Stomach (tissue), 19 donors: ENCODE measurements at places on chromosomes 6 and 20.

- DNase-seq: no peak
Measured at GRCh38 chr6:122845916-122846612, 57.0 kb downstream of the SMPDL3A start.

DNA sequence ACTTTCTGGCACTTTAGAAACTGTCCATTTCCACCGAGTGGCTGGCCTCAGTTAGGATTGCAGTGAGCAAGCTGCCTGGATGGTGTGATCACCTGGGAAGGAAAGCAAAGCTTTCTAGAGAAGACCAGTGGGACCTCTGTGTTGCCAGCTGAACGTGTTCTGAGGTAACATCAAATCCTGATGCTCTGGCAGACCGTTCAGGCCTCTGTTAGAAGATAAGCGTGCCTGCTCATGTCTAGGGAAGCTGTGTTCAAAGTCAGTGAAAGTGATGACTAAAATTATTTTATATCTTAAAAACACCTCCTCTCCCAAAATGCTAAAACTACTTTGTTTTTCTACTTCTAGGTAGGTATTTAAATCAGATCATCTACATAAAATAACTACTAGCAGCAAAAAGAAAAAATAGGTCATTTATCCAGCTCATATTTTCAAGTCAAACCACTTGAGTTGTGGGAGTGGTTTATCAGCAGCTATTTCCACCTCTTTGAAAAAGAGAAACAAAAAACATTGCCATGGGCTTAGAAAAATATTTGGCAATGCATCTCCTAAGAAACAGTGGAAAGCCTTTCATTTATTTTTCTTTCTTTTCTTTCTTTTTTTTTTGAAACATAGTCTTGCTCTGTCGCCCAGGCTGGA, 54.8 kb downstream of the CEP43 start:
- no peak for DNase-seq

DNA sequence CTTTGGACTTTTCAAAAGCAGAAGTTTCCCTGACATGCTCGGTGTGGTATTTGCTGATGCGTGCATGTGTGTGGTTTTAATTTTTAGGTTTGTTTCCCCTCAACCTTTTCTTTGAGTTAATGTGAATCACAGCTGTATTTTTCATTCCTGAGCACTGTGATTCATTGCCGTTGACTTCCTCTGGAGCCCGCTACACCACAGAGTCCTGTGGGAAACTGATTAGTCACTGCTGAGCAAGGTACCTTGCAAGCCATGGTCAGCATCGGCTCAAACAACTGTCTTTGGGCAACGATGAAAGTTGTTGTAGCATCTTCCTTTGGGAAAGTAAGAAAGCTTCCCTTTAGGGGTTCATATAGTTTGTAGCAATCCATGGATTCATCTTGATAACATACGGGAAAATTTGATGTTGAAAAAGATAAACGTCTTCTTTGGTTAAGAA, 57.5 kb downstream of the RIN2 start:
- no peak for DNase-seq

GRCh38 chr20:59123678-59124255, 39.9 kb upstream of the ZNF831 start:
- DNase-seq: no peak

DNA sequence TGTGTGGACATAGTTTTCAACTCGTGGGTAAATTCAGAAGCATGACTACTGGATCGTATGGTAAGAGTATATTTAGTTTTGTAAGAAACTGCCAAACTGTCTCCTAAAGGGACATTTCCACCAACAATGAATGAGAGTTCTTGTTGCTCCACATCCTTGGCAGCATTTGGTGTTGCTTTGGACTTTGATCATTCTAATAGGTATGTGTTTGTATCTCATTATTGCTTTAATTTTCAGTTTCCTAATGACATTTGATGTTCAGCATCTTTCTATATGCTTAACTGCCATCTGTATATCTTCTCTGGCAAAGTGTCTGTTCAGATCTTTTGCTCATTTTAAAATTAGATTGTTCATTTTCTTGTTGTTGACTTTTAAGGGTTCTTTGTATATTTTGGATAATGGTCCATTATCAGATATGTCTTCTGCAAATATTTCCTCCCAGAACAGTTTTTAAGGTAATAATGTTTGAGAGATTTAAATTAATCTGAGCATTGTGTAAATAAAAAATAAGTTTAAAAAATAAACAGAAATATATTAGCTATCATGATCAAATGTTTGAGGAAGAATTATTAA, 138.7 kb downstream of the CCDC170 start:
- DNase-seq: no peak

GRCh38 chr6:151082079-151082478, 157.7 kb upstream of the AKAP12 start:
- DNase-seq: no peak

DNA sequence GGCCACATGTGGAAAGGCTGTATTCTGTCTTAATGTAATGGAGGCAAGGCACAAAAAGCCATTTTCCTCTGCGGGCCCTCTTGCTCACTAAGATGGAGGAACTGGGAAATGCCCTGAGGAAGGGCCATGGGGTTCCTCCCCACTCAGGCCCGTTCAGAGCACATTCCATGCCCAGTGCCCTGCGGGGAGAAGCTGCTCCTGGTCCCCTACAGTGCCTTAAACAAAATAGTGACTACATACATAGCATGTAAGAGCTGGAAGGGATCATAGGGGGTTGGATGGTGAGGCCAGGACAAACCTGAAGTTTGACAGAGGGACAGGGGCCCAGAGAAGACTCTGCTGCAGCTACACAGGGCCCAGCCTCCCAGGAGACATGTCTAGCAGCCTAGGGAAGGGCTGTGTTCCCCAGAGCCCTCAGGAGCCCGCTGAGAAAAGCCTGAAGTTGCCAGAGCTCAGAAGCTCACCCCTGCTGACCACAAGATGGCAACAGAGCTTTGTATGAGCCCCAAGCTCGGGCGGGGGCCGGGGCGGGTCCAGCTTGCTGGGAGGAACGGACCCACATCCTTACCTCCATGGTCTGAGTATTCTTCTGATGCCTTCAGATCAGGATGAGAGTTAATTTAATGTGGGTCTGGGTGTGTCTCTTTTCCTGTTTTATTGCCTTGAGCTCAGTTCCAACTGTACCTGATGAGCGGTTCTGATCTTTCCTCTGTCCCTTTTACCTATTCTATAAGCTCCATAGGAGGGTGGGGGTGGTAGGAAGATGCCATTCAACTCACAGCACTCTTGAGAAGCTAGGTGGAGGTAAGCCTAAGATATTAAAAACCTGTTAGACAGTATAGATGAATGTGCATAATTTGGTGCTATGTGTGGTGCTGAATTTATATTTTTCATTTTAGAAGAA, 242.9 kb downstream of the CDC5L start:
- DNase-seq: peak; percentile 28

DNA sequence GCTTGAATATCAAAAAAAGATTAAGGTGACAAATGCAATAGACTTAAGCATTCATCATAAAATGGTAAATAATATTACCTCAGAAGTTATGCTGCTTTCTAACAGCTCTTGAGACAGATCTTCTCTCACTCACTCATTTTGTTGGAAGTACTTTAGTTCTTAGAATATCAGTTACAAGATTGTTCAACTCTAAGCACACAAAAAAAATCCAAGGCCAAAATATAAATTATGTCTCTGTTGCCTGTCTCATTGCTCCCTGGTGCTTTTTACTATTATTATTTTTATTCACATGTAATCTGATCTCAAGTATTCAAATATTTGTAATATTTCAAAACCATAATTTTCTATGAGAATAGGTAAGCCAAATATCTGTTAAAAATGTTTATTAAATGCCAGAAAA, 259.4 kb upstream of the HSF2 start:
- DNase-seq: no peak

GRCh38 chr6:57162516-57162915, 9.6 kb upstream of the BAG2 start:
- no peak for DNase-seq

DNA sequence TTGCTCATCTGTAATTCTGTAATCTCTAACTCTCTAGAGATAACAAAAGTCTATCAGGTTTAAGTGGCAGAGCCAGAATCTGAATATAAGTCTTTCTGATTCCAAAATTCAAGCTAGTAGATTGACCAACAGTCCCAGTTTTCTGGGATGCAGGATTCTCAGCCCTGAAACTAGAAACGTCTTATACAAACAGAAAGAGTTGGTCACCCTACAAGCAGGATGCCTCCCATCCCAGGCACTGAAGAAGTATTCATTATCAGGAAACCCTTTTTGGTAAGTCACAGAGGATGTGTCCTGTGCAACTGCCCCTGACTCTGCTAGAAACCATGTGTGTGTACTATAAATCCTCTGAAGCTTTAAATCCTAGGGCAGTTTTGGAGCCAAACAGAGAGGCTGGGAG, 135.0 kb downstream of the CARMIL1 start:
- no peak for DNase-seq

DNA sequence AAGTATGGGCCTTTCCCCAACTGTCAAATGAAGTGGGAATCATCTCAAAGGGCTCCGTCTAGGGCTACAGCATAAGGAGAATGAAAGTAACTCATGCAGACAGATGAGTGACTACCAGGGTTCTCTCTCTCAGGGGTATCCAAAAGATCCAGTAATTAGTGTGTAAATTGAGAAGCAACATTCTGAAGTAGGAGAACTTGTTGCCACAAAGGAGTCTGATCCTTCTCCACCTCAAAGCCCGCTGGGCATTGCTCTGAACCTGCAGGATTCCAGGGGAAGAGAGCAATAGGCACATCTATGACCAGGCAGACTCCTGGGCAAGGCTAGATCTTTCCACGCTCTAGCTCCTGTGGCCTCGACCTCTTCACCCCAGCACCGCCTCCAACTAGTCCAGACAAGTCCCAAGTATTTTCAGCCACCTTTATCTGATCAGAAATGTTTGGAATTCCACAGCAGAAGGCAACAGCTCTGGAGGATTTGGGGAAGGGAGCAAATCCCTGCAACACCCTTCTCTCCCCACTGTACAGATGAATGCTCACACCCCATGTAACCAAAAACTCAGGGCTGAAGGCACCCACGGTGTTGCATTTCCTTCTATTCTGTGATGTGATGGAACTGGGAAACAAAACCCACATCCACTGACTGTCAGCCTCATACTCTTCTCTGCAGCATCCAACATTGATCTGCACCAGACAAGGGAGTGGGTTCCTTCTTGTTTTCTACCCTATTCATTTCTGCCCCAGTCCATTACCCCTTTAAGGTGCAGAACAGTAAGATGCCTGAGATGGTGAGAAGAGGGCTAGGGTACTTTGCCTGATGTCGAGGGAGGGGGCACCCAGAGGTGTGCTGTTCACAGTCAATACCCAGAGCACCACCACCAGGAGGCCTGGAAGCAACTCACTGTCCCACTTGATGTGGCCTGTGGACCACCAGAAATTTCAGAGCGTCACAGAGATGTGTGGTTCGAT, 41.0 kb downstream of the COX4I2 start:
- no peak for DNase-seq

- no peak for DNase-seq
Measured at GRCh38 chr20:991850-992249, 10.3 kb downstream of the RSPO4 start.

DNA sequence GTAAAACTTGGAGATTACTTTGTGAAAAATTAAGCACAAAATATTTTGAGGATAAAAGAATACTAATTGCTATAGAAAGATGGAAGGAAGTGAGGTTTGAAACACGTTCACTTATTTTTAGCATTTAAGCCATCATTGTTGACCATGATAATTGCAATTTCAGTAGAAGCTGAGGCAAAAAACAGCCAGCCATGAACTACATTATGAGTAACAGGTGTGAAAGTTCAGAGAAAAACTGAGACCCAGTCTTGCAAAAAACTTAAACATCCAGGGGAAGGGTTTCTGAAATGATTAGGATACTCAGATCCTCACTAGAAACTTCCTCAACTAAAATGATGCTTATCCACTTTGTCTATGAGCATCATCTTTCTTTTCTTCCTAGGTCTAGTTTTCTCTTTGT, 619.4 kb downstream of the PHF3 start:
- DNase-seq: no peak

GRCh38 chr6:45920819-45921511, 94.7 kb downstream of the CLIC5 start:
- no peak for DNase-seq

- DNase-seq: no peak
Measured at GRCh38 chr6:44650495-44650894, 263.0 kb downstream of the CDC5L start.

DNA sequence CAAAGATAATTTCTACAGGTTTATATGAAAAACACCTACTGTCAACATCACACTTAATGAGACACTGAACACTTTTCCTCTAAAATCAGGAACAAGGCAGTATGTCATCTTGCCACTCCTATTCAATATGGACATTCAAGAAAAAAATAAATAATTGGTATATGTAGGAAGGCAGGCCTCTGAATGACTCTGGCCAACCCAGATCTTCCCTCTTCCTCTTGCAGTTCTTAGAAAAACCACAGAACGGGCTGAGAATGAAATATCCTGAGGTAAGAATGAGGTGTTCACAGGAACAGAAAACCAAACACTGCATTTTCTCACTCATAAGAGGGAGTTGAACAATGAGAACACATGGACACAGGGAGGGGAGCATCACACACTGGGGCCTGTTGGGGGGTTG, 1207.2 kb upstream of the CITED2 start:
- no peak for DNase-seq
